ENCODE measurements at places on chromosomes 1 and 21. TPM values are rescaled to one million over a fixed set of nuclear protein-coding genes. Genes with fewer than 3 reads are reported as not detected.

TNFAIP8L2 gene
- polyA plus RNA-seq, result 12.8 TPM

KRTAP13-2 gene
- polyA plus RNA-seq, result not detected

AADACL4 gene
- polyA plus RNA-seq, result not detected

TRAPPC10 gene
- polyA plus RNA-seq, result 14.3 TPM

CLDN14 gene
- polyA plus RNA-seq, result 16.2 TPM

FCGR1A gene
- polyA plus RNA-seq, result not detected

GPR52 gene
- not detected for polyA plus RNA-seq

UBR4 gene
- polyA plus RNA-seq, result 34.2 TPM

ADAM30 gene
- polyA plus RNA-seq, result not detected

MED8 gene
- 57.3 TPM for polyA plus RNA-seq

CLDN8 gene
- polyA plus RNA-seq, result not detected

DCDC2B gene
- polyA plus RNA-seq, result not detected

DNA sequence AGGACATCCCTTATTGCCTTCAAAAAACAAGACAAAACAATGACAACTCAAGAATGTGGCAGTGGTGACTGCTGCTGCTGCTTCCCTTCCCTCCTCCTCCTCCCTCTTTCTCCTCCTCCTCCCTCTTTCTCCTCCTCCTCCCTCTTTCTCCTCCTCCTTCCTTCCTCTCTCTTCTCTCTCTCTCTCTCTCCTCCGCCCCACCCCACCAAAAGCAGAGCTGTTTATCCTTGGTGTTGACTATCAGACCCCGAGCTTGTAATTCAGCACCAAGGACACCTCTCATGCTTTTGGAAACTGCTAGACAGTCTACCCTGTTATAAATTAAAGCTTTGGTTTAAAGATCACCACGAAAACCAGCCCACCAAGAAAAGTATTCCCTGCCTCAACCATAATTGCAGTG is 72.4 kb upstream of the IFNAR2 start:
- H3K4me1 ChIP-seq, result no peaks in the 10 kb centered on the region
- no peaks in the 10 kb centered on the region for H3K27me3 ChIP-seq
- H3K4me3 ChIP-seq, result no peak overlapping the region
- no peak overlapping the region for H3K27ac ChIP-seq

- no peak for DNase-seq
- no peaks in the 10 kb centered on the region for H3K4me1 ChIP-seq
- H3K36me3 ChIP-seq, result no peaks in the 10 kb centered on the region
- no peak overlapping the region for H3K27ac ChIP-seq
- H3K4me3 ChIP-seq, result no peak overlapping the region
- H3K27me3 ChIP-seq, result no peaks in the 10 kb centered on the region
Observed at GRCh38 chr1:170326186-170326585, 180.4 kb downstream of the NTMT2 start.

GRCh38 chr1:185338719-185339622 is 21.9 kb upstream of the IVNS1ABP start:
- no peak overlapping the region for H3K4me3 ChIP-seq
- H3K4me1 ChIP-seq, result peaks cover 21% of the 10 kb centered on the region
- H3K27me3 ChIP-seq, result no peaks in the 10 kb centered on the region
- H3K27ac ChIP-seq, result peak overlapping the region; percentile 59
- no peaks in the 10 kb centered on the region for H3K36me3 ChIP-seq

DNA sequence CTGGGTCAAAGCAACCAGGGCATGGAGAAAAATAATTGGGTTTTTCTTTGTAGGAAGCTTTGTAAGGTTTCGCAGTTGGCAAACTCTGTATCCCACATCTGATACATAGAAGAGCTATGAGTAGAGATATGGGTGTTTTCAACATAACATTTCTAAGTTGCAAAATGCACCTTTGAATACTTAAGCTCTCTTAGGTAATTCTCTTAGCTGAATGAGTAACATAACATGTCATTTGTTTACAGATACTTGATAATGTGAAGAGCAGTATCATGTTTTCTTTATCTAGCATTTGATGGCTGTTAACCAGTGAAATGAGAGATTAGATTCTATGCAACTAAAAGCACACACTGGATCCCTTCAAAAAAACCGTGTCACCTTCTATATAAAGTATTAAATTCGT is 21.6 kb downstream of the RAVER2 start:
- no peak for DNase-seq
- H3K4me3 ChIP-seq, result no peak overlapping the region
- H3K27me3 ChIP-seq, result no peaks in the 10 kb centered on the region

DNA sequence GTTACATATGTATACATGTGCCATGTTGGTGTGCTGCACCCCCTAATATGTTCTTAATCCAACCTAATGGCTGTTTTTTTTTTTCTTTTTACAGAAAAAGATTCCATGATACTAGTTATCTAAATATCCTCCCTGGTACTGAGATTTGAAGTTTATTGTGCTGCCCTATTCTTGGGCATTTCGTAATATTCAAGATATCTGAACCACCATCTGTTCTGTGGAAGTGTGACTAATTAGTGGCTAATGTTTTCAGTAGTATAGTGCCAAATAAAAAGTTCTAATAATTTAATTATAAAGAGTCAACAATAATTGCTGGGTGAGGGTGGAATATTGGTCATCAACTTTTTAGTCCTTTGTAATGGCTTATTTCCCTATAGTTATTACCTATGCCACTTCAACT is 217.5 kb downstream of the GABPA start:
- H3K4me1 ChIP-seq, result no peaks in the 10 kb centered on the region
- H3K27me3 ChIP-seq, result no peaks in the 10 kb centered on the region
- H3K4me3 ChIP-seq, result no peak overlapping the region
- H3K27ac ChIP-seq, result no peak overlapping the region
- H3K36me3 ChIP-seq, result no peaks in the 10 kb centered on the region

DNA sequence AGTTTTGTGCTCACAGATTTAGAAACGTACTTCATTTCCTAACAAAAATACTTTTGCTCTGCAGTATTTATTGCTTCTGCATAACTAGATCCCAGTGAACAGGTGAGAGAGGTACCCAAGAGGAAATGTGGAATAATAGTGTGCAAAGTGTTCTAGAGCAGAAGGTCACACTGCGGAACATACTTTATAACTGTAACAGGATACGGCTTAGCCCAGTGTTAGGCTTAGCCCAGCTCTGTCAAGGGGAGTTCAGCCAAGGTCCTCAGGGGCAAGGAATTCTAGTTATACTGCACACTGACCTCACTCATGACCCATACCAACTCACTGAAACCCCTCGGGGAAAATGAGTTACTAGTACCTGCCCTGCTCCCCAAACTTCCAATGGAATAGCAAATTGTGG is 55.3 kb downstream of the PTPN14 start:
- no peaks in the 10 kb centered on the region for H3K36me3 ChIP-seq
- H3K27me3 ChIP-seq, result no peaks in the 10 kb centered on the region
- no peak overlapping the region for H3K27ac ChIP-seq
- no peaks in the 10 kb centered on the region for H3K4me1 ChIP-seq
- no peak for DNase-seq
- H3K4me3 ChIP-seq, result no peak overlapping the region

GRCh38 chr1:145871994-145872924 is 13.4 kb upstream of the PIAS3 start:
- H3K27me3 ChIP-seq, result no peaks in the 10 kb centered on the region
- no peak overlapping the region for H3K27ac ChIP-seq
- 0 out of 2 replicates have a peak, but pooled peaks cover 3% of the 10 kb centered on the region for H3K4me1 ChIP-seq

DNA sequence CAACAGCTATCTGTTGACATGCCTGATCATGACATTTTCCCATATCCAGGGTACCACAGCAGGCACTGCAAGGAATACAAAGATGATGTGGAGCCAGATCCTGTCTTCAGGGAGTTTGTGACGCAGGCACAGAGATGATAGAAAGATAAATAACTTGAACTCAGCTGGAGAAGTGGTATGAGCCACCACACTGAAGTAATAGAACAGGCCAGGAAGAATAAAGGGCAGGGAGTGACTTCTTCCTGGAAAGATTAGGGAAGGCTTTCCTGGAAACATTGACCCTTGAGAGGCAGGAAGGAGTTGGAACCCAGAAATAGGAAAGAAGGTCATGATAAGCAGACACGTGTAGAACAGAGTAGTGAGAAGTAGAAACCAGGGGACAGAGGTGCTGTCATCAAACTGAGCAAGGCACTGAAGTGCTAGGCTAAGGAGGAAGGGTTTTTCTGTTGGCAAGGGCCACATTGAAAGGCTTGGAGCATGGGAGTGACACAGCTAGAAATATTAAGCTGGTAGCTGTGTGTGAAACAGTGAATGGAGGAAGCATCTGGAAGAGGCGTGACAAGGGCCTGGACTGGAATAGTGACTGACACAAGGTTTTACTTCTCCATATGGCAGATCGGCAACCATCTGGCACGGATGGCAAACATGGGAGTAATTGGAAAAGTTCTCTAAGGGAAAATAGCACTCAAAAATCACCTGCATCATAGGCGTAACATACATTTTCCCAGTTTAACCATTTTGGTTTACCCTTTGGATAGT is 68.4 kb downstream of the AK5 start:
- no peak overlapping the region for H3K4me3 ChIP-seq
- H3K27ac ChIP-seq, result no peak overlapping the region
- H3K36me3 ChIP-seq, result no peaks in the 10 kb centered on the region
- DNase-seq, result no peak

DNA sequence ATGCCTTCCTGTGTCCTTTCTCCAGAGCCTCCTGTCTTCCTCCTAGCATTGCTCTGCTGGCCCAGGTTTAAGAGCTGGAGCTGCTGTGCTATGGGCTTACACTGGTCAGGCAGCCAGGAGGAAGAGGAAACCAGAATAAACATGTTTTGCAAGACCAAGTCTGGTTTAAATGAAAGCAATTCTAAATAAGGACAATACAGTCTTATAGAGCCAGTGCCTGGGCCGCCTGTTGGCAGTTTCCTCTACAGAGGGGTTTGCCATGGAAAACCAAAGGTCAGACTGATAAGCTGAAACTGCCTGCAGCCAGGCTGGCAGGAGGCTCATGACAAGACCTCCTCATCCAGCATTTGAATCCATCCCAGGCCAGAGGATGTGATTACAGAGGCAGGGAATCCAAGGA is 92.9 kb upstream of the FGGY start:
- H3K36me3 ChIP-seq, result no peaks in the 10 kb centered on the region
- no peak for DNase-seq
- no peaks in the 10 kb centered on the region for H3K4me1 ChIP-seq

- H3K27me3 ChIP-seq, result peaks cover 1% of the 10 kb centered on the region
- H3K4me3 ChIP-seq, result no peak overlapping the region
- H3K4me1 ChIP-seq, result peaks cover 11% of the 10 kb centered on the region
- H3K27ac ChIP-seq, result no peak overlapping the region
Observed at GRCh38 chr1:172897738-172898137, 153.0 kb downstream of the TNFSF18 start.

DNA sequence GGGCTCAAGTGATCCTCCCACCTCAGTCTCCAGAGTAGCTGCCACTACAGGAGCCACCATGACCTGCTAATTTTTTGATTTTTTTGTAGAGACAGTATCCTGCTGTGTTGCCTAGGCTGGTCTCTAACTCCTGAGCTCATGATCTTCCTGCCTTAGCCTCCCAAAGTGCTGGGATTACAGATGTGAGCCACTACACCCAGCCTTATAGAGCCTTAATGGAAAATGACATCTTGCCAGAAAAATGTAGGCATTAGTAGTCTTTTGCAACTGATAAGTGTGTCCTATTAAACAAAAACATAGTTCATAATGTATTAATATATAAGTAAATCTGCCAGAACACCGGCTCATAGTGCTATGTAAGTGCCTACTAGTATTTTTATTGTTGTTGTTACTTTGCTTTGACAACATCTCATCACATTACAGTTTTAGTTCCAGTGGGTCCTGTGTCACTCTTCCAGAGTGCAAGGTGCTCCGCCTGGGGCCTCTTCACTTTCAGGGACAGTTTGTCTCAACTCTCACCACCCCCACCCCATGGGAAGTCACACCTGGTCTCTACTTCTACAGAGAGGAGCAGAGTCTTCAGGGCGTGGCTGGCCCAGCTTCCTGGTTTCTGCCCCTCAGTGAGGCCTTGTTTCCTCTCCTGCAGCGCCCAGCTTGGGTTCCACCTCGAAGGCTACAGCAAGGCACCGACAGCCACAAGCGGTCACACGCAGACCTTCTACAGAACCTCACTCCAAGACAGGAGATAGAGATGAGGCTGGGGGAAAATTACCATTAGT is 30.1 kb downstream of the RHOU start:
- H3K27ac ChIP-seq, result no peak overlapping the region
- H3K4me1 ChIP-seq, result no peaks in the 10 kb centered on the region
- no peak for DNase-seq
- 0 out of 2 replicates have a peak, but pooled peaks cover 3% of the 10 kb centered on the region for H3K27me3 ChIP-seq
- H3K36me3 ChIP-seq, result no peaks in the 10 kb centered on the region
- H3K4me3 ChIP-seq, result no peak overlapping the region

- H3K27me3 ChIP-seq, result no peaks in the 10 kb centered on the region
- H3K4me3 ChIP-seq, result no peak overlapping the region
- DNase-seq, result no peak
- H3K36me3 ChIP-seq, result no peaks in the 10 kb centered on the region
- H3K4me1 ChIP-seq, result no peaks in the 10 kb centered on the region
Observed at GRCh38 chr1:76122271-76122670, 47.7 kb downstream of the ST6GALNAC3 start.

DNA sequence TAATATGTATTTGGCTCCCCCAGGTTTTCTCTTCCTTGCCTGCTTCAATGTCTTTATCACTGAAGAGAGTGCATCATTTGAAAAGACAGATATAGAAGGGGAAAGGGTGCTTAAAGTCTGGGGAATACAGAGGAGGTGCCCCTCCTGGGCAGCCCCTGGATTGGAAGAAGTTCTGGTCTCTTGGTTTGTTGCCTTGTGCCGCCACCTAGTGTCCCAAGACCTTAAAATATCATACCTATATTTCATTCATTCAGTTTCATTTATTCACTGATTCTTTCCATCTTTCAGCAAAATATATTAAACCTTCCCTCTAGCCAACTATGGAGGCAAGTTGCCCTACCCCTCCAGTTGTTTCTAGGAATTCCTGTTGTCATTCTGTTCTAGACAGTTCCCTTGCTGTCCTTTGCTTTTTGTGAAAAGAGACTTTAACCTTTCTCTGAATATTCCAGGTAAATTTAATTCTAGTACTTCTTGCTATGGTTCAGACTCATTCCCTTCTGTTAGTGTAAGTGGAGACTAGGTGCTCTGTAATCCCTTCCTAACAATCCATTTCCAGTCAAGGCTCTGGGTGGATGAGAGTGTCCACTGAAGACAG is 56.1 kb downstream of the MEF2D start:
- H3K27me3 ChIP-seq, result peaks cover 16% of the 10 kb centered on the region
- no peak for DNase-seq
- H3K4me3 ChIP-seq, result no peak overlapping the region

DNA sequence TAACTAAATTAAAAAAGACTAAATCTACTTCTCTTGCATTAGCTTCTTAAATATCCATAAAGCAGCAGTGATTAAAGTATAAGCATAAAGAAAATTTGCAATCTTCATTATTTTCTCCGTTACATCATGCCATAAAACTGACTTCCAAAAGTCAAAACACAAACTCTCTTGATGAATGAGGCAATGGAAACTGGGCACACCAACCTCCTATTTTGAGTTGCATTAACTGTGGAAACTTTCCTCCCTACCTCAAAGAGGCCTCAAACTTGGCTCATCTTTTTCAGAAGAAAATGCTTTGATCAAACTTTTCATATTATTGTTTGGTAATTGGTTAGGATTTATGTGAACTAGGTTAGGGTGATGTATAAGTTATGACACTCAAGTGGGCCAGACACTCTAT is 4.1 kb upstream of the BTG3 start:
- no peak overlapping the region for H3K27ac ChIP-seq
- no peaks in the 10 kb centered on the region for H3K27me3 ChIP-seq
- DNase-seq, result no peak
- no peak overlapping the region for H3K4me3 ChIP-seq
- no peaks in the 10 kb centered on the region for H3K36me3 ChIP-seq
- H3K4me1 ChIP-seq, result no peaks in the 10 kb centered on the region

GRCh38 chr1:47179988-47180563 is 9.8 kb downstream of the PDZK1IP1 start:
- H3K4me1 ChIP-seq, result peaks cover 3% of the 10 kb centered on the region
- no peak overlapping the region for H3K27ac ChIP-seq
- no peak for DNase-seq
- no peaks in the 10 kb centered on the region for H3K27me3 ChIP-seq
- H3K36me3 ChIP-seq, result no peaks in the 10 kb centered on the region
- H3K4me3 ChIP-seq, result no peak overlapping the region

All from GM12878 (cell line).